Subcutaneous preadipocyte (primary cell): ENCODE measurements at places on chromosomes 2 and 18. TPM values are rescaled to one million over a fixed set of nuclear protein-coding genes. Genes with fewer than 3 reads are reported as not detected.

NEU2 gene
- total RNA-seq, result not detected in 2 replicates

MYOM1 gene
- under 0.01 TPM in 2 replicates for total RNA-seq

GALNT13 gene
- 2.6 and 4.5 TPM in 2 replicates for total RNA-seq

TUBA3E gene
- total RNA-seq, result not detected in 2 replicates

RNF125 gene
- 1.8 and 2.3 TPM in 2 replicates for total RNA-seq

FAM124B gene
- total RNA-seq, result not detected in 2 replicates
